HuH-7.5 (cell line): ENCODE measurements at places on chromosomes 1 and 21.

GRCh38 chr1:208309771-208310170, 65.6 kb upstream of the PLXNA2 start:
- DNase-seq, result no peak

DNA sequence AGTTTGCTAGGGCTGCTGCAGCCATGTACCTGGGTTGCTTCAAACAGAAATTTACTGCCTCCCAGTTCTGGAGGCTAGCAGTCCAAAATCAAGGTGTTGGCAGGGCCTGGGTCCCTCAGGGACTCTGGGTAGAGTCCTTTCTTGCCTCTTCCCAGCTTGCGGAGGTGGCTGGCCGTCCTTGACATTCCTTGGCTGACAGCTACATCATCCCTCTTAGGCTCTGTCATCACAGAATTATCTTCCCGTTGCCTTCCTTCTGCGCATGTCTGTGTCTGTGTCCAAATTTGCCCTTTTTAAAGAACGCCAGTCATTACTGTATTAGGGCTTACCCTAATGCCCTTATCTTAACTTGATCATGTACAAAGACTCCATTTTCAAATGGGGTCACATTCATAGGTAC, 37.6 kb upstream of the PGBD5 start:
- DNase-seq, result no peak

- DNase-seq, result no peak
Measured at GRCh38 chr1:110440877-110441276, 10.1 kb upstream of the PROK1 start.

DNA sequence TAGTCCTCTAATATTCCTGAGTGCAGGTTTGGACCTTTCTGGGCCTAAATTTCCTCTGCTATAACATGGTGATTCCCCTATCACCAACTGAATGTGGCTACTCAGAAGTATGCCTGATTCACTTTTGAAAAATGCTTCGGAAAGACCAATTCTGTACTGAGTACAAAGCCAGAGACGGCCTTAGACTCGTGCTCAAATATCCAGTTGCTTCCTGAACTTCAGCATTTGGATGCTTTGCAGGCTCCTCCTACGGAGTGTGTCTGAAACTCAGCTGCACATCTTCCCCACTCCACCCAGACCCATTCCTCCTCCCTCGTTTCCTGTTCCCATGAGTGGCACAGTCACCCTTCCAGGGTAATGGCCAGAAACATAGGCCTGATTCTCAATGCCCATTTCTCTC, 98.4 kb upstream of the GADD45A start:
- no peak for DNase-seq

DNA sequence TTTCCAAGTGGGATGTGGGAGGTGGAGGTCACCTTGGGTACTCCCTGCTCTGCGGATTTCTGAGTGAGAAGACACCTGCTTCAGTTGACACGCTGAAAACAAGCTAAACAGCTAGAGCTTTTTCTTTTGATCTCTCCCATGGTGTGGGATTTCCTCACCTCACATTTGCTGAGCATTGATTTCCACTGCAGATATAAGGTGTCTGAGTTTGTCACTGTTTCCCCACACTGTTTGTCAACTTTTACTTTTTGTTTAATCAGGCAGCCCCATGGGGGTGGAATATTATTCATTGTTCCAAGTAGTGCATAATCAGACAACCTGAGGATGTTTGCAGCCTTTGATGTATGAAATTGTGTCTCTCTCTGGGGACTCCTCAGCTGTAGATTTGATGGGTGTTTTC, 49.5 kb downstream of the FASLG start:
- DNase-seq, result no peak
